ENCODE measurements at places on chromosomes 5 and 9.
A peak's percentile ranks its signal among the peaks of the same experiment; 100 is the strongest.

DNA sequence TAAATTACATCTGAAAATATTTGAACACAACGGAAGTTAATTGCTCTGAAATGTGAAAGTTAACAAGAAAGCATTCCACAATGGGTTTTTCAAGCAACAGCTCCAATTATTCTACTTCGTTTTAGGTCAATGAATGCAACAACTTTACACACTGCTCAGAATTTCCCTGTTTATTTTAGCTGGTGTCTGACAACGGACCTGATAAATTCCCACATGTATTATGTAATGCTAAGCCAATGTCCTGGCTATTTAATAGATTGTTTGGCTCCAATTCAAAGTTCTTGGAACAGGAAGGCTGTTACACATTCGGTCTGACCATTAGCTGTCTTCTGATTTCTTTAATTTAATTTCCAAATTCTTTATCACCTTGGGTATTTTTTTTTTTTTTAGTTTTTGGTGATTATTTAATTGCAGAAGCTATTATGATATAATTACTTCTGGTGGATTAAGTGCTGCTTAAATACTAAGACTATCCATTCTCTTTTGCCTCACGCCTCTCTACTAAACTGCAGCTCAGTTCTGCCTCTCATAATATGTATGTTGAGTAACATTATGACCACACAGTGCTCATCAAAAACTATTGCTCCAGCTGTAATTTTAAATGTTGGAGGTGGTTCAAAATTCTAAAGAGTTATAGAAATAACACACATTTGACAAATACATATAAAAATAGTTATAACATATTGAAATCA lies 57.9 kb downstream of the MEF2C start:
- no peak for DNase-seq

DNA sequence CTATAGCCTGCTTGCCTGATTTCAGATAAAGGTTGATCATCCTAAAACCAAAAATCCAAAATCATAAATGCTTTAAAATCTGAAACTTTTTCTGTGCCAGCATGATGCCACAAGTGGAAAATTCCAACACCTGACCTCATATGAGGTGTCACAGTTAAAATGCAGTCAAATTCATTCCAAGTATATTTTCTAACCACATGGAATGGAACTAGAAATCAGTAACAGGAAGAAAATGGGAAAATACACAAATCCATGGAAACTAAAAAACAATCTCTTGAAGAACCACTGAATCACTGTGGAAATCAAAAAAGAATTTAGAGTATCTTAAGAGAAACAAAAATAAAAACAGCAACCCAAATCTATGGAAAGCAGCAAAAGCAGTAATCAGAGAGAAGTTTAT lies 297.5 kb upstream of the COX7C start:
- DNase-seq, result no peak

DNA sequence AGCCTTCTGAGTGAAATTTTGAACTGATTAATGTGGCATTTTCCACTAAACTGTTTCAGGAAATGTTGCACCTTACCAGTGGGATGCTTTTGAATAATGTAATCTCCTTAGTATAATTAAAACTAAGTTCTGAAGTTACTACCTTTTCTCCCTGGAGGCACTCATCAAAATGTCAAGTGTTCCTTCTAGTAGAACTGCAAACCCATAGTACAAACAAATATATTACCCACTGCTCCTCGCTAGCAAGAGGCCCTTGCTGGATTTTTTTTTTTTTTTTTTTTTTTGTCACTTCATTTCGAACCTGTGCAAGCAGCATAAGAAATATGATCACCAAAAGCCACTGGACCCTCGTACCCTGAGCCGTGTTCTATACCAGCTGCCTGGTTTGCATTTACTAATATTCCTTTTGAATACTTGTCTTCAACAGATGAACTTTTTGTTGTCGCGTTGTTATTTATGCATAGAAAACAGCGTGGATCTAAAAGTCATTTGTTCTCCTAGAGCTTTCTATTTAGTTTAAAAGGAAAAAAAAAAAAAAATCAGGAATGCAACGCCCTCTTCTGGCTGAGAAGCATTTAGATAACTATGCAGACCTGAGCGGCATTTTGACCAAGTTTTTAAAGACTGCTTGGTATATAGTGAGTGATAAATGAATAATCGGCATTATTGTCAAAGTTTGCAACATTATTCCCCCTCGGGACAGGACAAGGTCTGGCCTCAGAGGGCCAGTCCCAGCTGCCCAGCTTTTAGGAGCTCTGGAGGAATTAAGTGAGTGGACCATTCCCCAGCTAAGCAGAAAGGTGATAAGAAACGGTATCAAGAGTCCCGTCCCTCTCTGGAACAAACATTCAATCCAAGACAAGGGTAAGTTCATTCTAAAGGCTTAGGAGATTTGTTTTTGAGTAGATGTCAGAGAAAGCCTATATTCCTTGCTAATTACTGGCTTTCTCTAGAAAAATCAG lies 162.5 kb upstream of the KIF2A start:
- no peak for DNase-seq

- no peak for DNase-seq
Observed at GRCh38 chr5:10655161-10655971, 91.5 kb downstream of the ANKRD33B start.

- no peak for DNase-seq
Observed at GRCh38 chr9:107738789-107739188, 249.2 kb upstream of the KLF4 start.

- no peak for DNase-seq
Observed at GRCh38 chr5:15539951-15540350, 40.0 kb downstream of the FBXL7 start.

DNA sequence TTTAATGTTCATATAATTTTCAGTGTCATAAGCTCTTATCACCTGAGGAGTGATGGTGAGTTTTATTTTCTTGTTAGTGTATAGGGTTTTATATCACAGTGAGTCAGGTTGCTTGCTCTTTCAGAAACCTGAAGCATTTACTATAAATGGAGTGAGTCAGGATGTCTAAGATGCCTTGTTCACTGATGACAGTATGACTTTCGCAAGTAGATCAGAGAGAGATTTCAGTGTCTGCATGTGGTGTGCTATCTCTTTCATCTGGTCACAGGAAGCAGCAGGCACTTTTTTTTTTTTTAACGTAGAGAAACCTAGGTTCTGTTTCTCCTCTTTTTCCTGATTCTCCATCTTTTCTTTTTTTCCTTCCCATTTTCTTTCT lies 237.1 kb downstream of the DMRTA1 start:
- no peak for DNase-seq

- DNase-seq, result no peak
Observed at GRCh38 chr5:107831612-107832395, 161.1 kb upstream of the EFNA5 start.

- DNase-seq, result peak; percentile 66
Observed at GRCh38 chr9:120891245-120891883, 14.4 kb upstream of the PHF19 start.

GRCh38 chr5:160638161-160638742 lies 213.8 kb downstream of the ATP10B start:
- no peak for DNase-seq

GRCh38 chr9:123049589-123050222 lies 16.2 kb downstream of the GPR21 start:
- DNase-seq, result no peak

GRCh38 chr5:33423018-33423630 lies 17.6 kb upstream of the TARS1 start:
- DNase-seq, result no peak

GRCh38 chr5:154103233-154103632 lies 64.5 kb downstream of the MFAP3 start:
- no peak for DNase-seq

DNA sequence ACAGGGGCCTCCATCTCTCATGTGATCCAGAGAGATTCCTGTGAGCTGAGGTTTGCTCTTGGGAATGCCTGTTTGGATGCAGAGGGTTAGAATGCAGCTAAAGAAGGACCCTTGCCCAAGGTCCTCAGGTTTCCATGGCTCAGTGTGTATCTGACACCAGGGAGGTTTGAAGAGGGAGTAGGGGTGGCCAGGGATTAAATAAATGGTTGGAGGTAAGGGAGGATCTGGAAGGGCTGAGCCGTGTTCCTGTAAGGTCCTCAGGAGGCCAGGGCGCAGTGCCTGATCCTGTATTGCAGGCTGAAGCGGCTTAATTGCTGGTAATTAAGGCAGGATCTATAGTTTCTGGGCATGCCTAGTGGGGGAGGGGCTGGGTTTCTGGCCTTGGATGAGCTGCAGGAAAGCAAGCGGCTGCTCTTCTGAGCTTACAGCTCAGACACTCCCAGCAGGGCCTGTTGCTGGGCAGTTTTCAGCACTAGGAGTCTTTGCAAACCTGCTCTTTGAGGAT lies 41.5 kb upstream of the MAP1B start:
- no peak for DNase-seq

DNA sequence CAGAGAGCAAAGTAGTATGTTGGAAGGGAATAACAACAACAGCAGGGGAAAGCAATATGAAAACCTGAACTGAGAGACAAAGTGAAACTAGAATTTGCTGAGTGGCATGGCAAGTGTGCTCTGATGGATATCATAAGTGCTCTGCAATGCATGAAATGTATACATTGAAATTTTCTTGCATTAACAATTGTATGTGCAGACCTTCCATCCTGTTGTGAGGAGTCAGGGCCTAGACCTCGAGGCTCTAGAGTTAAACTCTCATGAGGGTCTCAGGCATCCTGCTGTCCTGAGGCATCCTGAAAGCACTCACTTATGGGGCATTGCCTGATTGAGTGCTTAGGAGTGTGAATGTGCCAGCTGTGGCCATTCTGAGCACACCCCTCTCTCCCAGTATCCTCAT lies 1.1 kb downstream of the ECM2 start:
- no peak for DNase-seq

DNA sequence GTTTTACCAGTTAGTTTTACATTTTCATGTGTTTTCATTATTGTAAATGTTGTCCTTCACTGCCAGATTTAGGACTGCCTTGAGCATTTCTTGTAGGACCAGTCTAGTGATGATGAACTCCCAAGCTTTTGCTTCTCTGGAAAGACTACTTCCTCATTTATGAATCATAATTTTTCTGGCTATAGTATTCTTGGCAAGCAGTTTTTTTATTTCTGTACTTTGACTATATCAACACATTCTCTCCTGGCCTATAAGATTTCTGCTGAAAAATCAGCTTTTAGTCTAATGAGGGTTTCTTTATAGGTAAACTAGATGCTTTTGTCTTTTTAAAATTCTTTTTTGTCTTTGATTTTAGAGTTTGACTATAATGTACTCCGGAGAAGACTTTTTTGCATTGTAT lies 256.8 kb upstream of the GRAMD2B start:
- no peak for DNase-seq

DNA sequence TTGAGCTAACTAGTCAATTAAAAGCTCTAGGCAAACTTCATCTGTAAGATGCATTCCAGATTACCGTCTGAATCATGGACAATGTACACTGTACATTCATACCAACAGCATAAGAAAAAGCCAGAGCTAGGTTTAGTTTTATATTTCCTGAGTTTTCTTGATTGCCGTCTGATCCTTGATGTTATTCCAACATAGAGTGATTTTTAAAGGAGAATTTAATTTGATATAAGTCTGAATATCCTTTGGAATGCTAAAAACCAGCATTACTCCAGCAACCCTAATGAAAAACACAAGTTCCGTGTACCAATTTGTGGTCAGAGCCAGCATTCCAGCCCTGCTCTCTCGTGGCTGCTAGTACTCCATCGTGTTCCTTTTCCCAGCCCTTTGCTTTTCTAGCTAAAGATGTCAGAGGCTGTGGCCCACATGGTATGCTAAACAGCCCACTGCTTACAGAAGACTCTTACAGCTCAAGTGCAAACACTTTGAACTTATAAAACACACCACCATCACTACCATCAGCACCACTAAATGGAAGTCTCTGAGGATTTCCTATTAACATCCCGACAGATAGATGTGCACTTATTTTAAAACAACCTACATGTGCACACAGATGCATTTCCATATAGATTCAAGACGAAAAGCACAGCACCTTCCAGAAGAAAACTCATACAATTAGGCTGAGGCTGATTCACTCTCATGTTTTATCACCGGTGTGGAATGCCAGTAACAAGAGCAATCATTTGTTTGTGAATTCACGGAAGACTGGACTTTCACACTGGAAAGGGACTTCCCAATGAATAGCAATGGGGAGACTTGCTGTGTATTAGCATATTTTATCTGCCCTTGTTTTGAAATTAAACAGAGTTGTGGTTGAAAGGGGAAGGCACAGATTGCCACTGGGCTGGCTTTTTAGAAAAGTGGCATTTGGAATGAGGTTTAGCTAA lies 246.9 kb upstream of the GAS1 start:
- DNase-seq, result no peak

DNA sequence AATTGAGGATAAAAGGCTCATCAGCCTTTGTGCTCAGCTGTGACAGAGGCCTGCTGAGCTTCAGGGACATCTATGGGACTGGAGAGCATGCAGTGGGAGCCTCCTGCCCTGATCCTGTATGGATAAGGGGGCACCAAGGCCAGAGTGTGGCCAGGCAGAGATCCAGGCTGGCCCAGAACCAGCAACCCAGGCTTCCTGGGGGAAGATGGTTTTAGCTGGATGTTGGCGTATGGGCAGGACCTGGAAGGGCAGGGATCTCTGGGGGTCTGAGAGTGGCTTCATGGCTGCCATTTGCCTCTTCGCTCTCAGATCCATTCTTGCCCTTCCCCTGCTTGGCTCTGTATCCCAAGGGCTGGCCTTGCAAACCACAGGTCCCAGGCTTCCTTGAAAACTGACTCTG lies 169.9 kb downstream of the MACROH2A1 start:
- no peak for DNase-seq

DNA sequence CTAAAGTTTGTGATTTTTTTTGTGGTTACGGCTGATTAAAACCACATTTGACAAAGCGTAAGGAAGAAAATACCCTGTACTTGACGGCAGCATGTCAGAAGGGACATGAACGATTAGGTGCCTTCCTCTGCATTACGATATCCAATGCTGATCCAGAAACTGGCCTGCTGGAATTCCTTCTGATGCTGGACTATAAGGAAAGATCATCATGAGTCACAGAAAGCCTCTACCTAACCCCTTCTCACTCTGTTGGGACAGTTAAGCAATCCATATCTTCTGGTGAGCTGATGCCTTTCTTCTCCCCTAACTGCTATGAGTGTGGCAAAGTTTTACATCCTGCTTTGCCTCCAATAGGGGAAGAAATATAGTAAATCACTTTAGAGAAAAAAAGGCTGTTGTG lies 78.4 kb upstream of the PAPPA start:
- no peak for DNase-seq

- DNase-seq, result no peak
Observed at GRCh38 chr9:121809356-121810050, 158.1 kb downstream of the DAB2IP start.

DNA sequence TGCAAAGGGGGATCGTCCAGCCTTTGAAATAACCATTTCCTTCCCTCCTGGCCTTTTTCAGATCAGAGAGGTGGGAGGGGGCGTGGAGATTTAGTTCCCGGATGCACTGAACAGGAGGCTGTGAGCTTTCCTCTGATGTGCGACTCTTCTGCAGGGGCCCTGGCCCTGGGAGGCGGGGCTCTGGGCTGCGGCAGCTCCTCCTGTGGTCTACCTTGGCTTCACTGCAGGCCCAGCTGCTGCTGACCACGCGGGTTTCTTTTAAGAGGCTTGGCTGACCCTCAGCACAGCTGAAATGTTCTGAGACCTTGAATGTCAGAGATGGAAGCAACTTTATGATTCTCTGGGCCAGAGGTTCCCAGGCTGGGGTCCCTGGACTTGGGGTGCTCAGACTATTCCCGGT lies 27.0 kb upstream of the COL15A1 start:
- DNase-seq, result no peak

- DNase-seq, result no peak
Observed at GRCh38 chr9:90065851-90066250, 461.0 kb downstream of the GADD45G start.

- no peak for DNase-seq
Observed at GRCh38 chr5:35803191-35803651, 53.5 kb upstream of the IL7R start.

- DNase-seq, result peak; percentile 17
Observed at GRCh38 chr9:86303316-86303975, 21.1 kb upstream of the ISCA1 start.

Measured in activated CD4-positive, alpha-beta T cell treated with anti-CD3 and anti-CD28 coated beads, Interleukin-2, amount 50 U/mL, for 1 hour (primary cell).